ENCODE measurements at places on chromosomes 13 and 19.

DNA sequence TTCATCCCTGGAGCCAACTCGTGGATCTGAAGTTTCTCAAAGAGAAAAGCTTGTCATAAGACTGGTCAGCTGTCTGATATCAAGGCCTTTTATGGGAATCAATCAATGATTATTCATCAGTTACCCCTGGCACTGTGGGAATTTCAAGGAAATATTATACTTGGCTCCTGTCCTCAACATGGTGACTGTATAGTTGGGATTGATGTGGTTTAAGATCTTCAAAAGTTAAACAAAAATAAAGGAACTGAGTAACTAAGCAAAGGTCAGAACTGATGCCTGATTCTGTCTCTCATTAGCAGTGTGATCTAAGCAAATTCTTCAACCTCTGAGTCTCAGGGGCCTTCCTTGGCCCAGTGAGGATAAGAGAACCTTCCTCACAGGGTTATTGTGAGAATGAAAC lies 22.2 kb upstream of the SERPINE3 start:
- DNase-seq: no peak

DNA sequence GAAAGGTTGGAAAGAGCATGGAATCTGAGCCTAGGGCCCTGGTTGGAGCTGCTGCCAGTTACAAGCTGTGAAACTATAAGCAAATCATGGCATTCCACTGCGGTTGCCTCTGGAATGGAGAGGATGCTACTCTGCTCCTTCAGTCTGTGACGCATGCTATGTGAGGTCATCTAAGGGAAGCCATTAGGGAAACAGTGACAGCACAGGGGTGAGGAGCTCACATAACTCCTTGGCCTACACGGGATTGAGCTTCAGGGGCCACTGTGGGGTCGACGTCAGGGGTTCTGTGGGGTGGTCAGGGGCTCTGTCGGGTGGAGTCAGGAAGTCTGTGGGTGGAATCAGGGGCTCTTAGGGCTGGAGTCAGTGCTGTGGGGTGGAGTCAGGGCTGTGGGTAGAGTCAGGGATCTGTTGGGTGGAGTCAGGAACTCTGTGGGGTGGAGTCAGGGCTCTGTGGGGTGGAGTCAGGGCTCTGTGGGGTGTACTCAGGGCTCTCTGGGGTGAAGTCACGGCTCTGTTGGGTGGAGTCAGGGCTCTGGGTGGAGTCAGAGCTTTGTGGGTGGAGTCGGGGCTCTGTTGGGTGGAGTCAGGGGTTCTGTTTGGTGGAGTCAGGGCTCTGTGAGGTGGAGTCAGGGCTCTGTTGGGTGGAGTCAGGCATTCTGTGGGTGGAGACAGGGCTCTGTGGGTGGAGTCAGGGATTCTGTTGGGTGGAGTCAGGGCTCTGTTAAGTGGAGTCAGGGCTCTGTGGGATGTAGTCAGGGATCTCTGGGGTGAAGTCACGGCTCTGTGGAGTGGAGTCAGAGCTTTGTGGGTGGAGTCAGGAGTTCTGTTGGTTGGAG lies 35.8 kb upstream of the MEDAG start:
- peak; percentile 51 for DNase-seq

GRCh38 chr13:40609972-40610726 lies 56.3 kb downstream of the FOXO1 start:
- no peak for DNase-seq

DNA sequence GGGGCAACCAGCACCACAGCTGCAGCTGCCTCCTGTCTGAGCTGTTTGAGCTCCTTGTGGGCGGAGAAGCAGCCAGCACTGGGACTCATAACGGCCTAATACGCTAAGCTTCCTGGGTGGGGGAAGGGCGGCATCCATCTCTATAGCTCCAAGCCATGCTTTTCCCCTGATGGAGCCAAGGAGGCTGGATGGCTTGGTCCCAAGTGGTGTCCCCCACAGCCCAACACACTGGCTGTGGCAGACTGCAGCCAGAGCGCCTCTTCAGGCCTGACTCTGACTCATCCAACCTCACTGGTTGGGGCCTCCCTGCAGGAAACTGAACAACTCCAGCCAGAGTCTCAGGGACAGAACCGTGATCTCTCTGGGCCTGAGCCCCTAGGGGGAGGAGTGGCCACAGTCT lies 537.3 kb downstream of the SUCLA2 start:
- no peak for DNase-seq

DNA sequence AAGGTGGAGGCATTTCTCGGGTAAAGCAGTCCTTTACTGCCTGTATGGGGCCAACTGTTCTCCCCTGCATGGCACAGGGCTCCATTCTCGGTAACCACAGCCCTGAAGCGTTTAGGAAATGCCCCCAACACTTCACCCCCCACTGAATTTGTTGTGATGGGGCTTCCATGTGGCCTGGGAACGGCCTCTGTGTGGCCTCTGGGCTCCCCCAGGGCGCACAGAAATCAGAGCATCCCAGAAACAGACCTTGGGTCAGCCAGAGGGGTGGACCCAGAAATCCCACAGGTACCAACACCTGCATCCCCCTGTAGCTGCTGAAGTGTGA lies 153.7 kb upstream of the VSTM2B start:
- DNase-seq: no peak

- DNase-seq: no peak
Observed at GRCh38 chr13:35994131-35994966, 136.8 kb downstream of the DCLK1 start.

DNA sequence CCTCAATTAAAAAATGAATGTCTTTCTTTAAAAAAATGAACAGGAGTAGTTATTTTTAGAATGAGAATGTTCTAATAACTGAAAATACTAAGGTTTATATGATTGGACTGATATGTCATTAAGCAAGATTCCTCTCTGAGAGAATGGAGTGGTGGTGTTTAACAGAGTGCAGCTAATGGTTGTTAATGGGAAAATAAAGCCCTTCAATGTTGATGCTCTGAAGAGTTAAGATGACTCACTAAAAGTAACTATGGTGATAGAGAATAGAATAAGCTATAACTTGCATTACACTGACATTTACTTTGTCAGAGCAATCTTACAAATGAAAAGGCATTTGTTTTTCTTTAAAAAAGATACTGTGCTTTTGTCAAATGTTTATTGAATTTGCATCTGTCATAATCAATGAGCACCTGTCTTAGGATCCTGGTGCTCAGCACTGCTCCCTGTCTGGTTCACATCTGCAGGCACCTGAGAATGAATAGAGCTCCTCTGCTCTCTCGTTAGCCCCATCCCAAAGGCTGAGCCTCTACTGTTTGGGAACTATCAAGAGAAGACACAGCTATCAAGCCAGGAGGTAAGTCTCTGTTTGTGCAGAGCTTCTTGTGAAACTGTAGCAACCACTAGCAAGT lies 15.1 kb downstream of the PABPC3 start:
- no peak for DNase-seq

DNA sequence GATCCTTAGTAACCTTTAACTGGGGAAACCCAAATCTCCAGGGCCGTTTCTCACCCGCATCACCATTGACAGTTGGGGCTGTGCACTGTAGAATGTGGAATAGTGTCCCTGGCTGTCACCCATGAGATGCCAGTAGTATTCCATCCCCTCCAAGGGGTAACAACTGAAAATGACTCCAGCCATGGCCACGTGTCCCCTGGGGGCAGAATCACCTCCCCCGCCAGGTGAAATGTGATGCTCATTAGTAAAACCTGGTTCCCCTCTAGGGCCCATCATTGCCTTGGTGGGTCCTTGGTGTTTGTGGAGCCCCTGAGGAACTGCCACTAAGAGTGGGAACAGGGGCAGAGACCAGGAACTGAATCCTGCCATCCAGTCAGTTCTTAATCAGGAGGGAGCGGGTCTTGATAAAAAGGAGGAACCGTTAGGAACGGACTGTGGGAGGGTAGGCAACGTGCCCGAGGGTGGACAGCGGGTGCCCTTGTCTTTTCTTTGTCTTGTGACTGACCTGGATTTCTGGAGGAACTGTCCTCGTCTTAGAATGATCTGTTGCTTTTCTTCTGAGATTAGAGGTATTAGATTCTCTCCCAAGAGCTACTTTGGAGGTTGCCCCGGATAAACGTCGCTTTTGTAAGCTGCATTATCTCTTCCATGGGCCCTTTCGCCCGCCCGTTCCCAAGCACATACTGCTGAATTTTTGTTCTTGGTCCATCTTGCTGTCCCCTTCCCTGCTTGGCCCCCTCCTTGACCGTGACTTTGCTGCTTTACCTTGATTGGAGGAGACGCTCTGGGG lies 3.5 kb downstream of the MYO9B start:
- no peak for DNase-seq

DNA sequence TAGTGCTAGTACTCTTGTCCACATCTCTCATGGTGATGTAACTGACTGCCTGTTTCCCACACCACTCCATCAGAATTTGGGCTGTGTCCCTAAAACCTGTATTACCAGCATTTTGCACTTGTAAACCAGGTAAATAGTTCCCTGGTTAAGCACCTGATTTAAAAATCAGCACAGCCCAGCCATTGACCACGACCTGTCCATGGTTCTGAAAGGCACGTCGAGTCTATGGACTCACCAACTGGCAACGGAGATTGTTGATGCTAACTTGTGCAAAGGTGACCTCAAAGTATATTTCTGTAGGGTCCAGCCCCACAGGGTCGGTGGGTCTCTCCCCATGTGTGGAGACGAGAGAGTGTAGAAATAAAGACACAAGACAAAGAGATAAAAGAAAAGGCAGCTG lies 46.7 kb upstream of the ZNF835 start:
- no peak for DNase-seq

- DNase-seq: no peak
Observed at GRCh38 chr13:41880966-41881365, 79.9 kb downstream of the VWA8 start.

GRCh38 chr19:32868206-32868950 lies 1.2 kb downstream of the SLC7A9 start:
- no peak for DNase-seq
